ENCODE measurements at places on chromosomes 2 and 18.
A peak's percentile ranks its signal among the peaks of the same experiment; 100 is the strongest.

- DNase-seq, result no peak
Measured at GRCh38 chr2:16737812-16738211, 72.2 kb upstream of the CYRIA start.

DNA sequence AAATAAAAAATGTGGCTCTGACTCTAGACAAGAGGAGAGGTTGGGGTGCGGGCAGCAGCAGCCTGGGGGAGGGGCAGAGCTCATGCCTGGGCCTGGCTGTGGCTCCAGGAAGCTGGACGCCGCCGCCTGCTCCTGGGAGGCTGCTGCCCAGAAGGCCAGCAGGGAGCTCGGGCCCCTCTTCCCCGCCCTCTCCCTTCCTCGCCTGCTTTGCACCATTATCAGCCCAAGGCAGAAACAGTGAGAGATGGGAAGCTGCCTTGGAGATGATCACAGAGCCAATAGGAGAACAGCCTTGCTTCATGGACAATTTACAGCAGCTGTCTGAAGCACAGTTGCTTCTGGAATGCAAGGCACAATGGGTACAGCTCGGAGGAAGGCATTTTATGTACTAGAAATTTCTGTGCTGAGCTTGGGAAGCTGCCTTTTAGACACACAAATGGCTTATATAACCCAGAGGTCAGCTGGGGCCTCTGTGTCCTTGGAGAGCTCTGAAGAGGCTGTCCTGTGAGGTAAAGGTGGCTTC, 55.3 kb upstream of the AFF3 start:
- peak; percentile 50 for DNase-seq

GRCh38 chr18:51988277-51988676, 351.7 kb upstream of the DCC start:
- DNase-seq, result no peak

GRCh38 chr2:189109921-189110397, 69.6 kb downstream of the COL5A2 start:
- no peak for DNase-seq

- no peak for DNase-seq
Measured at GRCh38 chr2:107595285-107595684, 231.4 kb upstream of the RGPD4 start.

- DNase-seq, result no peak
Measured at GRCh38 chr18:34647251-34647650, 62.8 kb upstream of the DTNA start.

GRCh38 chr2:162106746-162107145, 32.7 kb upstream of the DPP4 start:
- DNase-seq, result no peak

DNA sequence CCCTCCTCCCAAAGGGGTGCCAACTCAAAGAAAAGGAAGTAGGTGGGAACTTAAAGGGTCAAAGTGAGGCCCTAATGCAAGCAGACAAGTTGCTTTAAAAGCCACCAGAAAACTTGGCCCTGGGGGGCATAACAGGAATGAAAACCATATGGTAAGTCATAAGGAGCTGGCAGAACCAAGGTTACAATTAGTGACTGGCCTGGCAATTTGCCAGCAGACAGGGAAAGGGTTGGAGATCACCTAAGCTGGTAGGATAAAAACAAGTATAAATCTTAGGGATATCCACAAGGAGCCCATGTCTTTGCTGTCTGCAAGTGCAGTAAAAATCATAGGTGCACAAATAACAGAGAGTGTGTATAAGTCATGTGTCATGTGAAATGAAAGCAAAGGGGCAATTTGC, 256.7 kb upstream of the LRRTM4 start:
- DNase-seq, result no peak

DNA sequence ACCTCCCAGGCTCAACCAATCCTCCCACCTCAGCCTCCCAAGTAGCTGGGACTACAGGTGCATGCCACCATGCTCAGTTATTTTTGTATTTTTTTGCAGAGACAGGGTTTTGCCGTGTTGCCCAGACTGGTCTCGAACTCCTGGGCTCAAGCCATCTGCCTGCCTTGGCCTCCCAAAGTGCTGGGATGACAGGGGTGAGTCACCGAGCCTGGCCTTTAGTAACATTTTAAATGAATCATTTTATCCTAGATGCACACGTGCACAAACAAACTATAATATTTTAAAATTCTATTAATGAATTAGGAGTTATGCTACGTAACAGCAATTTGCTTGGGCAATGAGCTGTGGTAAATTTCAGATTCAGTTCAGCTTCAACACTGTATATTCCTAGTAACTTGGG, 862.5 kb upstream of the ID2 start:
- no peak for DNase-seq

DNA sequence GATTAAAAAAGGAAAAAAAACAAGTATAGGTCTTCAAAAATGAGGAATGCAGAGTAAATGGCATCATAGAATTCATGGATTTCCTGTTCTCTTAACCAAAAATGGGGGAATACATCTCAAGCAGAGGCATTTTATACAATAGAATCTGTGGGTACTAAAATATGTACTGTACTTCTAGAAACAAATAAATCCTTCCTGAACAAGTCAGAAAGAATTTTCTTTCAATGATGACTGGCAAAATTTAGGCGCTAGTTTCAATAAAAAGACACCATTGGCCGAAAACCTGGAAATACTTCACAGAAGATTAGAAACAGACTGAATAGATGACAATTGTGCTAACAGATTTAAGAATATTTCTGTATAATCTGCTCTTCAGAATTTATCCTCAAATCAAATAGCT, 15.1 kb downstream of the TRAK2 start:
- DNase-seq, result no peak

DNA sequence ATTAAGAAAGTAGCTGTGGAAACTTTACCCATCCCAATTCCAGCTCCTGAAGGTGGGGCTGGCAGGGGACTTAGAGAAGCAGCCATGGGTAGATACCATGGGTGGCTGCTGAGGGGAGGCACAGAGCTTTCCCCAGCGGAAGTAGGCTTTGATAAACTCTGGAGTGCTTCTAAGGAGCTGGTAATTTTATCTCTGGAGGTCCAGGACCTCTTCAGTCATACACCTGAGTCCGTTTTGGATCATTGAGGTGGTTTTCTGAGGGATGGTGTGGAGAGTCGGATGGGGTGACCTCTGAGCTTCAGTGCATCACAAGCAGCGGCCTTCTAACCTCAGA, 36.7 kb upstream of the BMP10 start:
- no peak for DNase-seq

- DNase-seq, result no peak
Measured at GRCh38 chr2:32422133-32422532, 65.3 kb downstream of the BIRC6 start.

DNA sequence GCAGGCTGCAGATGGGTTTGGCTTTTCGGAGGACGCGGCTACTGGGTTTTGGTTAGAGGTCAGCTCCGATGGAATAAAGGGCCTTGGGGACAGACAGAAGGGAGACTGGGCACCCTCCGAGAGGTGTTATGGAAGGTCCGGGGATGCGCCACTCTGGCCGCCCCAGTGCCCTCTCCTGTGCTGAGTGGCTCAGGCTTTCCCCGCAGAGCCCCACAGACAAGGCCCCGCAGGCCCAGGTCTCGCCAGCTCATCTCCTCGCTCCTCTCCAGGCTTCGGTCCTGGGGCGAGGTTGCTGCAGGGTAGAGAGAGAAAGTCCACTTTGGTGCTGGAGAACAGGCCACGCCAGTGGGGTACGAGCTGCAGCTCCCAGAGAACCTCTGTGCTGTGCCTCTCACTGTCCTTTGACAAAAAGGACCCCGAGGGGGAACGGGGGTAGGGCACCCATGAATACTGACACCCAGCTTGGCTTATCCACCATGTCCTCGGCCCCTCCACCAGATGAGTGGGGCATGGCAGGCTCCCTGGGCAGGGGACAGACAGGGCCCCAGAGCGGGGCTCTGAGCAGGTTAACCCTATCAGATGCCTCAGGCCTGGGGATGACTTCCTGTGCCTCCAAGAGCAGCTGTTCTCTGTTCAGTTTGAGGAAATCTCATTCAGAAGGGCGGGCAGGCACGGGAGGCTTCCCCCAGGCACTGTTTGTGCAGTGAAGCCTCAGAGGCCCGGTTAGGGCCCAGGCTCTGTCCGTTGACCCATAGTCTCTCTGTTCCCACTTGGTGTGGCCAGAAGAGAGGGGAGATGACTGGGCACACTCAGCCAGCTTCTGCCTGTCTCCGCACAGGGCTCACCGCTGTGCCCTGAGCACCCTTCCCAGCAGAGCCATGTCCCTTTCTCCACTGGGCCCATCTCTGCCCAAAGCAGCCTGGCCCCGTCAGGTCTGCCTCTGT, 15.7 kb upstream of the CNNM3 start:
- no peak for DNase-seq

DNA sequence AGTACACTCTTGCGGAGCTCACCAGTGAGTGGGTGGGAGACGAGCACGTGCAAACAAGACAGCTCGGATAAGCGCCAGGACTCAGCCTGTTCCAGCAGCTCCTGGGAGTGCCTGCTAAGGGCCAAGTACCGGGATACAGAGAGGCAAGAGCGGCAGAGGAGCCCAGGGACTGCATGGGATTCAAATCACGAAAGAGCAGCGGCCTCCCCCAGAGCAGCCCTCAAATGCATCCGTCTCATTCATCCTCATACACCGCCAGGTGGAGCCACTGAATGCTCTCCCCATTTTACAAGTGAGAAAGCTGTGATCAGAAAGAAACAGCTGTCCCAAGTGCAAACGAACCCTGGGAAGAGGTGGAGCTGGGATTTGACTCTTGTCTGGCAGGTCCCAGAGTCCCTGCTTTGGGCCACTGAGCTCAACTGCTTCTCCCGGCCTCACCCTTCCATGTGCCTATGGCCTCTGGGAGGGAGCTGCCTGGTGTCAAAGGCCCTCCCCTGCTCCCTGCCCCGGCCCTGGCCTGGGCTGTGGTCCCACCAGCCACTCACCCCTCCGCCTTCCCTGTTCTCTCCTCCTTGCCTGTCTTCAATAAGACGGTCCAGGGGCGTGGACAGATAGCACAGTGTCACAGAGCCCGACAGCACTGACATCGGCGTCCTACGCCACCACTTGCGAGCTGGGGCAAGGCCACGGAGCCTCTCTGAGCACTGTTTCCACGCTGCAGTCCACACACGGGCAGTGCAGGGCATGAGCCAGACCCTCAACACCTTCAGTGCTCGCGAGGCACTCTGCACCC, 72.8 kb upstream of the TAF1B start:
- peak; percentile 77 for DNase-seq

- DNase-seq, result no peak
Measured at GRCh38 chr18:54202851-54203250, 21.6 kb downstream of the MBD2 start.

DNA sequence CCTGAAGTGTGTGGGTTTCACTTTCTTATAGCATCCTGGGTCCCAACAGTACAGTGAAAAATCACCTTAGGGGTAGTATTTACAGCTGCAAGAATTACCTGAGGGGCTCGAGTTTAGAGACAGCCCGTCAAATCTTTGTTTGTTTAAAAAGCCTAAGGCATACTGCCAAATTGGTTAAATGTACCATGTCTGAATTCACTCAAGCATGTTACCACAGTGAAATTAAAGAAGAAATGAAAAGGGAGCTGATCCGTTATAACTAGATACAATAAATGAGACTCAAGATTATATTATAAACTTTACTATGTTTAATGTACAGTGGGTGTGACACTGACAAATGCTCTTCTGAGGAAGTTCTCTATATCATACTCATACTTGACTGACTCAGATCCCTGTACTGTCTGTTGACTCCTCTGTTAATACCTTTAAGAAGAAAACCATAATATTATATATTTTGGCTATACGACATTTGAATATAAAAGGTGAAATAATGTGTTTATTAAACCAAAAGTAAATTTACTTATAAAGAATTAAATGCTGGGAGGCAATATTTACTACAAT, 107.3 kb downstream of the TMEFF2 start:
- no peak for DNase-seq

- DNase-seq, result no peak
Measured at GRCh38 chr18:23683155-23683554, 6.1 kb upstream of the LAMA3 start.

GRCh38 chr2:11866358-11867335, 120.2 kb downstream of the LPIN1 start:
- DNase-seq, result no peak

- peak; percentile 54 for DNase-seq
Measured at GRCh38 chr2:55120634-55121359, 70.5 kb upstream of the RTN4 start.

DNA sequence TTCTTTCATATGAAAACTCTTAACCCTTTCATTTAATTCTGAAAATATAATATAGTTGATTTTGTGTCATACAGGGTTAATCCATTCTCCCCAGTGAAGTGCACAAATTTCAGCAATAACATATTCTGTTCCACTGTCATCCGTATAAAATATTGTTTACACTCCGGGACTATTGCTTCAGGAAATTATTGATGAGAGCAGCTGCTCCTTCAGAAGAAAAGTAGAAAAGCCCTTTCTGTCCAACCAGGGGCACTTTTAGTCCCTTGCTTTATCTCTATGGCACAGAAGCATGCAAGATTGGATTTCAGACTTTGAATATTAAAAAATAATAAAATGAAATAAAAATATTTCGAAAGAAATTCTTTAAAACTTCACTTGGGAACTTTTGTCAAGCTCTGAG, 535.7 kb upstream of the SLC39A10 start:
- no peak for DNase-seq

- no peak for DNase-seq
Measured at GRCh38 chr2:179825494-179825893, 35.9 kb downstream of the ZNF385B start.

GRCh38 chr2:200278694-200279316, 27.7 kb upstream of the SPATS2L start:
- DNase-seq, result no peak

DNA sequence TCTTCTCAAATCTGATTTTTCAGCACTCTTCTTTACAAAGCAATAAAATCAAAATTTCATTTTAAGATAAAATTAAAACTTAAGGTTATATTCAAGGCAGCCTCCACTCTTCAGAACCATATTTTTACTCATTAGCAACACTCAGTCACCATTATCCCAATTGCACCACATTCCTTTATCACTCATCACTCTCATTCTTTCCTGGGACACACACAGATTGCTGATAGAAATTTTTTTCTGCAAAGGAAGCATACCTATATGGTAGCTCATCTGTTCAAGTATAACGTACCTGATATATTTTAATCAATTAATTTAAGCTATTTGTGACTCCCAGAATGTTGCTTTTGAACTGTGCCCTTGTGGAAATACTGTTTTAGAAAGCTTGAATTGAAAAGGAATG, 1559.3 kb upstream of the ZEB2 start:
- DNase-seq, result no peak

DNA sequence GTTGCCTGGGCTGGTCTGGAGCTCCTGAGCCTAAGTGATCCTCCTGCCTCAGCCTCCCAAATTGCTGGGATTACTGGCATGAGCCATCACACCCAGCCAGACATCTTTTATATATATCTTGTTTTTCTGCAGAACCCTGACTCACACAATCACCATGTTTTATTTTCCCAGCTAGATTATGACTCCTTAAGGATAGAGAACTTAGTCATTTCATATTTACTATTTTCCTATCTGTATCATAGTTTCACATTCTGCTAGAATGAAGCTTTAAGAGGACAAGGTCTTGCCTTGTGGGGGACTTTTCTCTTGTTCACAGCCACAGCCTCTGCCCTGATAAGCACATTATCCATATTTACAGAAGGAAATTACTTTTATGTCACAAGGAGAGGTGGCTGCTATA, 73.9 kb downstream of the LBH start:
- no peak for DNase-seq

Data from tibial artery (tissue), 4 donors.